H1 (cell line): ENCODE measurements at places on chromosomes 11 and 22. TPM values are rescaled to one million over a fixed set of nuclear protein-coding genes. Genes with fewer than 3 reads are reported as not detected.

DNA sequence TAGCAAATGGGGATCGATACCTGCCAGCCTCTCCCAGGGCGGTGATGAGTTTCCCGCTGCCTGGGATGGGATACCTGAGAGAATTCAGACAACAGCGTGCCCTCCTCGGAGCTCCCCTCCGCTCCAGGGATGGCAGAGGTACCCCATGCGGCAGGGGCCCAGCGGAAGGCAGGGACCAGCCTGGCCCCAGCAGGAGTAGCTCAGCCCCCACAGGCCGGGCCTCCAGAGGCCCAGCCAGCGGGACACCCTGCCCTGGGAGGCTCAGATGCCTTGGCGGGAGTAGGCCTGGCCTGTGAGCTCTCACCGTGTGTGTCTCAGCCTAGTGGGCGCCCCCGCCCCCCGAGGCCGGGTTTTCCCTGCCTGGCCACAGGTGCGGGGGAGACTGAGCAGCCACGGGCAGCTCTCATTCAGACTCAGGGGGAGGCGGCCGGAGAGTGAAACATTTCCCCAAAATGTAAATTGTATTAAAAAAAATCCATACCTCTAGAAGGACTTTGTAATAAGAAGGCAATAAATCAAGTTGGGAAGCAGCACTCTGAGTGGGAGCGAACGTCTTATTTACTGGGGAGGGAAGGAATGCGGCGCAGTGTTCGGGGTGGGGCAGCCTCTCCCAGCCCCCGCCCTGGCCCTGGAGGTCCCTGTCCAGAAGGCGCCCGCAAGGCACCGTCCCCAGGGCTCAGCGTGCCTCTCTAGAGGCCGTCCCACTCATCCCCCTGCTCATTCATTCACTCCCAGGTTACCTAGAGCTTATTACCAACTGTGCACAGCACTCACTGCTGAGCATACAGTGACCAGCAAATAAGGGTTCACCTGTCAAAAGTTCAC lies 888.0 kb downstream of the BRD1 start:
- no peak for DNase-seq

DNA sequence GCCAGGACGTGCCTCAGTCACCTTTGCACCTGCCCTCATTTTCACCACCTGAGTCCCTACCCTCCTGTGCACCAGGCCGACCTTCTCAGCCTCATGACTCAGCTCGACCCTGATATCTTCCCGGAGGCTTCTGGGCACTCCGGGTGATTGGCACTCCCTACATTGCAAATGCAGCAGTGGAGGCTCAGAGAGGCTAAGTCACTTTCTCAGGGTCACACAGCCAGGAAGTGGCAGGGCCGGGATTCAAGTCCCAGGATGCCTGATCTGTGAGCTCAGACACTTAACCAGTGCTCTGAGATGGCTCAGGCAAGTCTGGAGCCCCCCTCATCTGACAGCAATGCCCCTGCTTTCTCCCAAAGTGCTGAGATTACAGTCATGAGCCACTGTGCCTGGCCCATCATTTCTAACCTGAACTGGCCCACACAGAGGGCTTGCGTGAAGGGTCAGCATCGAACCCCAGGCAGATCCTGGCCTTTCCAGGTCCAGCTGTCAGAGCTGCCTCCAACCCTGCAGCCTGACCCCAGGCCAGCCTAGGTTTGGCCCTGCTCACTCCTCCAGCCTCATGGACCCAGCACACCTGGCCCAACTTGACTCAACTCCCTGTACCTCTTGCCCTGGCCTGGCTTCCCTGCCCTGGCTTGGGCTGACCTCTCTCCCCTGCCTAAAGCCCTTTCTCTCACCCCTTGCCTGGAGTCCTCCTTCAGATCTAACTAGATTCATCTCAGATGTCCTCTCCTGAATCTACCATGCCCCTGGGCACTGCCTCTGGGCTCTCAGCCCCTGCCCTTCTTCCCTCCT lies 40.7 kb upstream of the RTL6 start:
- DNase-seq = no peak

- no peak for DNase-seq
Measured at GRCh38 chr11:128690665-128691101, 3.2 kb upstream of the FLI1 start.

Gene DNAL4
- polyA plus RNA-seq = 14.0 and 23.4 TPM in 2 replicates

DNA sequence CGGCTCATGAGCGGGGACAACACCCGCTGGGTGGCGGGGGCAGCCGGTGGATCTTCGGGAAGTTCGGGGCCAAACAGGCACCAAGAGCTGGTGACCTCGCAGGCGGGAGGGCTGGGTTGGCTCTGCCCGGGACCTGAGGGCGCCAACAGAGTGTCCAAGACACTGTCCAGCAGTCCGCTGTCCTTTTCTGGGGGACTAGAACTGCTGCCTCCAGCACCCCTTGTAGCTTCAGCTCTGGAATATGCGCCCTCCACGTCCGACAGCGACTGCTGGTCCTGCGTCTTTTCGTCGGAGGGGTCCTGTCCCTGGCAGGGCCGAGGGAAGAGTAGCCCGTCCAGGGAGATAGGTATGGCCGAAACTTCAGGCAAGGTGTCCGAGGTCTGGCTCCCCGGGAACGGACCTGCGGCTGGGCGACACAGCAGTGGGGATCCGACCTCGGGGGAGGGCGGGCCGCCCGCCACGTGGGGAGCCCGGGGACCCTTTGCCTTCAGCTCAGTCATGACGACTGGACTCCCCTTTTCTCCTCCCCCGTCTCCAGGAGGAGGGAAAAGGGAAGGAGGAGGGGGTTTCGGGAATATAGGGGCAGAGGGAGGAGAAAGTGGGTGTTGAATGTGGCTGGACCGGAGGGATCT lies 926 bp downstream of the PGR start:
- DNase-seq = no peak

Gene C22orf31
- polyA plus RNA-seq = not detected in 2 replicates

- peak; percentile 43 for DNase-seq
Measured at GRCh38 chr11:69598147-69598546, 42.8 kb upstream of the CCND1 start.

- no peak for DNase-seq
Measured at GRCh38 chr11:86418917-86419316, 44.2 kb downstream of the CCDC81 start.

Gene IGLL1
- not detected in 2 replicates for polyA plus RNA-seq

Gene UCP3
- 0.67 and 0.85 TPM in 2 replicates for polyA plus RNA-seq

DNA sequence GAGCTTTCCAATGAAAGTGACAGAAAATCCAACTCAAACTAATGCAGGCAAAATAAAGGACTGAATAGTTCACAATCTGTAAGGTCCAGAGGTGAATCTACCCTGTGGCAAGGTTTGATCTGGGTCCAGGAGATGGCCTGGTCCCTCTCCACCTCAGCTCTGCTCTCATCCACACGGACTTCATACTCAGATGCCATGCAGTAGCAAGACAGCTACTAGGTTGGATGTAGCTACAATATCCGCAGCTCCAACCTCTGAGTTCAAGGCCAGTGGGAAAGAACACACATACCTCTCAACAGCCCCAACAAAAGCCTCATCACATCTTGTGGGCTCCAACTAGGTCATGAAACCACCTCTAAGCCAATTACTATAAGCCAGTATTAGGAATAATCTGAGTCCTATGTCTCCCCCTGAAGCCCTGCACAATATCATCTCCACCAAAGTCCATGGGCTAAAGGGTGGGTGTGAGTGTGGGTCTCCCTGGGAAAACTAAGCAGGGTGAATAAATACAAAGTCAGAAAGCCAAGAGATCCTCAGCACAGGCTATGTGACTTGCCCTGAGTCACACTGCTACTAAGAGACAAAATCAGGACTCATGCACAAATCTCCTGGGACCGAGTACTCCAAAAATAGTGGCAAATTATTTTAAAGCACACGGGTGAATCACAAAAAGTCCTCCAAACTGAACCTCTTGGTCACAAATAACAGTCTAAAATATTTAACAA lies 78.8 kb downstream of the LARGE1 start:
- DNase-seq = no peak
